Cardiac ventricle fibroblast (primary cell): ENCODE measurements at places on chromosomes 13 and 19. TPM values are rescaled to one million over a fixed set of nuclear protein-coding genes. Genes with fewer than 3 reads are reported as not detected.

The KANK3 gene
- total RNA-seq, result 1.00 and 2.2 TPM in 2 replicates

The PSG2 gene
- total RNA-seq, result not detected in 2 replicates

The YJEFN3 gene
- total RNA-seq, result 0.15 and 0.25 TPM in 2 replicates

The ZNF69 gene
- total RNA-seq, result 3.8 and 4.6 TPM in 2 replicates

The ANKLE1 gene
- total RNA-seq, result 0.12 TPM in 1 of 2 replicates, not detected in the other

The SLC46A3 gene
- 1.9 and 2.3 TPM in 2 replicates for total RNA-seq

The GJA3 gene
- total RNA-seq, result not detected in 2 replicates

The PDX1 gene
- total RNA-seq, result not detected in 2 replicates

The LHB gene
- not detected in 2 replicates for total RNA-seq

The C19orf25 gene
- total RNA-seq, result 17.7 and 25.0 TPM in 2 replicates
